ENCODE measurements at places on chromosomes 3 and 15.
A peak's percentile ranks its signal among the peaks of the same experiment; 100 is the strongest.

- peak; percentile 42 for DNase-seq
These were observed 3.5 kb upstream of the MUC4 start for GRCh38 chr3:195815169-195815771.

- no peak for DNase-seq
These were observed 170.4 kb downstream of the FHIT start for GRCh38 chr3:61080737-61081445.

DNA sequence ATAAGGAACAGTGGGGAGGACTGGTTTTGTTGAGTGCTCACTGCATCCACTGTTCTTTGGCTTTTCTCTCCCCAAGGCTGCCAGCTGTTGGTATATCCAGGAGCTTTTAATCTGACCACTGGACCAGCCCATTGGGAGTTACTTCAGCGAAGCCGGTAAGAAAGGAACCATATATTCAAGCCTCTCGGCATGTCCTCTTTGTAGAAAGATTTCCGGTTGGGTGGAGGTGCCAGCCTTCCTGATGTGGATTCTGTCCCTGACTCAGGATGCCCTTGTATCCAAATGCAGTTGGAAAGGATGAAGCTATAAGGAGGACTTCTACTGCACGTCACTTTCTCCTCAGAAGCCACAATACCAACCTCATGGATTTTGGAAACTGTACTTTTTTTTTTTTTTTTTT, 14.2 kb downstream of the NIT2 start:
- DNase-seq = no peak

DNA sequence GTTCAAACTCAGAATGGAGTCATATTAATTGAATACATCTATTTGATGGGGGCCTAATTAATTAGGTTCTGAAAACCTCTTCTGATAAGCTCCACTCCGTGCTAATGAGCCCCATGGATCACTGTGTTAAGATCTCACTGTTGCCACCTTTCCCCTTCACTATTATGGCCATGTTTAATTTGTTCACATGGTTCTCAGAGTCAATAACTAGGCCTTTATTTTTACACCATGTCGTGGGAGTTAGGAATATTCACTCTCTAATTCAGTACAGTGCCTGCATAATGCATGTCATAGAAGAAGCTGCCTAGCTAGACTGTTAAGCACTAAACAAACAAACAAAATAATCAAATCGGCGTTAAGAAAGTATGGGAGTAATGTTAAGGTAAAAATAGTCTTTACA, 84.9 kb downstream of the EDEM1 start:
- DNase-seq = no peak

DNA sequence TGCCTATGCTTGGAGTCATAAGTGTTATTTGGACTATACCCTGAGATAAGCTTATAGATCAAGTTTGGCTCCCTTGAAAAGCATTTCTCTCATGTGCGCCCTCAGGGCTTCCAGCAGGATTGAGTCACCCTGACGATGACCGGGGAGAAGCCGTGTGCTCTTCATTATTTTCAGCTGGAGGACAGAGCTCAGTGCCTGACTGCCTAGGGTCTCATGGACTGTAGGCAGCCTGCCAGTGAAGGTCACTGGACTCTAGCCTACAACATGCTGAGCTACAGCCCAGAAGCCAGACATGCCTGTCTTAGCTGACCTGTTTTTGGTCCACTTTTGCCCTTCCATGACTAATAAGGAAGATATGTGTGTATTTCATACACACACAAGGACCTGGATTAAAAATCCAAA, 31.6 kb upstream of the NUDT16 start:
- peak; percentile 73 for DNase-seq

DNA sequence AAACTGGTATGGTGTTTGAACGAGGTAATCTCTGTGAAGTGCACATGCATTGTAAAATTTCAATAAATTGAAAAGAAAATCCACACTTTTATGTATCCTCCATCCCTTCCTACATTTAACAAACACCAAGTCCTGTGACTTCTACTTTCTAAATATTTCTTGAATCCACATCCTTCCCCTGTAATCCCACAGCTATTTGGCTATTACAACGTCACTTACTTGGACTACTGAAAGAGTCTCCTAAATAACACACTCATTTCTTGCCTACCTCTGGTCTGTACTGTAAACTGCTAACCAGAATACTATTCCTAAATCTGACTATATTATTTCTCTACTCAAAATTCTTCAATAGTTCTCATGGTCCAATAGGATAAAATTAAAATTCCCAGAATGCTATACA, 176.1 kb downstream of the NEK10 start:
- DNase-seq = peak; percentile 42

DNA sequence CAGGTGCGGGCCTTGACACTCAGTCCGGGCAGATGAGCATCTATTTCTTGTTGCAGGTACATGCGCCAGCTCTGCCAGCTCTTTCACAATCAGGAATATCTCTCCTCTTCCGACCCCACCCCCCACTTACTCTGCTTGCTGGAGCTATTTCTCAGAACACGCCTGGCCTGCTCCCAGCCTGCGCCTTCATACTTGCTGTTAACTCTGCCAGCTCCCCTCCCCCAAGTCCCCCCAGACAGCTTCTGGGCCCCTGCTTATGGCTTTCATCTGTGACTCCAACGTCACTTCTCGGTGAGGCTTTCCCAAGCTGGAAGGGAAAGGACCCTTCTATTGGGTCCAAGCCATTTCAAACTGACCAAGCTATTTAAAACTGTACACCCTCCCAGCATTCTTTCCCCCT, 15.2 kb downstream of the MAGEF1 start:
- DNase-seq = no peak

GRCh38 chr3:152586974-152587373, 248.0 kb upstream of the P2RY1 start:
- DNase-seq = no peak

DNA sequence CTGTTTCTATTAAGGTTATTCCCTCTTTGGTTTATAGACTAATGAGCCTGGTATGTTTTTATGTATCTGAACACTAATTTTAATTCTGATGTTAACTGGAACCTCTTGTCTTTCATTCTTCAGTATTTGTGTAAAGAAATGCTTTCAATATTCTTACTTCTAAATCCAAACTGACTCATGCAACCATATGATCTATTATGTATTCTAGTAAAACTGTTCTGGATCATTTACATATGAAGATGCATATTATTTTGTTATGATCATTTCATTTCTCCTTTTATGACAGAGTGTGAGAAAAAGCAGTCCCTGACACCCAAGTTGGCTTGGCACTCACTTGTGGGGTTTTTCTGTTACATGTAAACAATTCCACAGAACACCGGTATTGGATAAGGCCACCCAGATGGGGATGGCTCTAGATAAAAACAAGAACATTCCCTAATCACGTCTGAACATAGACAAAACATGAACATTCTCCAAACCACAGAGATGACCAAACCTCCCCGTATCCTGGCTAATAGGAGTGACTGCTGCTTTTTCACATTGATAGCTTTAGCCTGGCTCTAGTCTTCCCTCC, 72.2 kb upstream of the EPHB3 start:
- DNase-seq = no peak

DNA sequence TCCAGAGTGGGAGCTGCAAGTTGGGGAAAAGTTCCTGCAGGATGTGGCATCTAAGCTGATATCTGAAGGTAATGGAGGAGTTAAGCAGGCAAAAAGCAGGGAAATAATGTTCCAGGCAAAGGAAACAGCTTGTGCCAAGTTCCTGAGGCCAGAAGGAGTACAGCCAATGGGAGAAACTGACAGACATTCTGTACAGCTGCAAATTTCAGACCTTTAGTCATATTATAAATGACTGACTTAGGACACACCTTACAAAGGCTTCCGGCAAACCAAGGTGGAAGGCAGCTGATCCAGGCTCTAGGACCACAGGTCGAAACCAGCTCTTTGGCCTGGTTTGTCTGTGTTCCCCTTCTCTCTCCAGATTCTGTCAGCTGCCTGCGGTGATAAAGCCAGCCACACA, 9.3 kb downstream of the WWTR1 start:
- DNase-seq = peak; percentile 53

DNA sequence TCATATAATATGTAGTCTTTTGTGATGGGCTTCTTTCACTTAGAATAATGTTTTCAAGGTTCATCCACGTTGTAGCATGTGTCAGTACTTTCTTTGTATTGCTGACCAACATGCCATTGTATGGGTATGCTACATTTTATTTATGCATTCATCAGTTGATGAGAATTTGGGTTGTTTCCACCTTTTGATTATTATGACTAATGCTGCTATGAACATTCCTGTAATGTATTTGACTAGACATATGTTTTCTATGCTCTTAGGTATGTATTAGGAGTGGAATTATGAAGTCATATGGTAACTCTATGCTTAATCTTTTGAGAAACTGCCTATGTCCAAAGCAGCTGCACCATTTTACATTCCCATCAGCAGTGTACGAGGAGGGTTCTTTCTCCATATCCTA, 3.2 kb upstream of the PODXL2 start:
- no peak for DNase-seq

- DNase-seq = no peak
These were observed 459.9 kb downstream of the RAP2B start for GRCh38 chr3:153621953-153622352.

DNA sequence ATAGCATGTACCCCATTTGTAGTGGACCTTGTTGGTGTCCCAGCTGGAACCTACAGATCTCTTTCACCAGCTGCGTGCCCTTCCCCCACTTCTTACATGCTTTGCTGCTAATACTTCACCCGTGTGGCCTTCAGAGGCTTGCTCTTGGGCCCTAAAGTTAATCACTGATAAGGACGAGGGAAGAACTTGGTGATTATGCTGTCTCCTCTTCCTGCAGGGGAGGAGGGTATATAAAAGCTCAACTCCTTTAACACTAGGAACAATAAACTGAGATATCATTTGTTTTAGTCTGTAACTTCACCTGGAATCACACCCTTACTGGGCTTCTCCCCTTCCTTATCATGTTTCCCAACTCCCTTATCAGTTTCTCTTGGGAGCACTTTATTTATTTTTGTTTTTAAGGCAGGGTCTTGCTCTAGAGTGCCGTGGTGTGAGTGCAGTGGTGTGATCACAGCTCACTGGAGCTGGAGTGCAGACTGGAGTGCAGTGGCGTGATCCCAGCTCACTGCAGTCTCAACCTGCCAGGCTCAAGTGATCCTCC, 43.2 kb upstream of the PIK3R4 start:
- no peak for DNase-seq

- peak; percentile 83 for DNase-seq
These were observed 229.9 kb upstream of the LRTM1 start for GRCh38 chr3:55157731-55158130.

GRCh38 chr3:184677344-184678316, 34.2 kb downstream of the MAGEF1 start:
- no peak for DNase-seq

GRCh38 chr3:120369037-120369467, 19.9 kb upstream of the LRRC58 start:
- no peak for DNase-seq

DNA sequence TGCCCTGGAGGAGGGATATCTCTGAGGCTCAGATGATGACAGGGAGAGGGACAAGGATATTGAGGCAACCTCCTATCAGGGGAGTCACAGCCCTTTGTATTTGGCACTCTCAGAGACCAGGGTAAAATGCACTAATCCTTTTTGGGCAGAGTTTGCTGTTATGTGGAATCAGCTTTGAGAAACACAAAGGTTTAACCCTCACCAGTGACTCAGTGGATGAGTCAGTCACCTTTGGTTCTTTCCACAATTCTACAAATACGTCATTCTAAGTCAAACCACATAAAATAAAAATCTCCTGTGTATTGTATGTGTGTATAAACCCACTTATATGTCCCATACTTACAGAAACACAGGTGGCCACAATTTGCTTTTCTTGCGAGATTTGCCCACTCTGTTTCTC, 5.1 kb downstream of the LSAMP start:
- peak; percentile 92 for DNase-seq

GRCh38 chr3:126013751-126014156, 44.8 kb downstream of the ROPN1B start:
- peak; percentile 12 for DNase-seq

GRCh38 chr15:74809956-74810355, 2.7 kb upstream of the LMAN1L start:
- no peak for DNase-seq

DNA sequence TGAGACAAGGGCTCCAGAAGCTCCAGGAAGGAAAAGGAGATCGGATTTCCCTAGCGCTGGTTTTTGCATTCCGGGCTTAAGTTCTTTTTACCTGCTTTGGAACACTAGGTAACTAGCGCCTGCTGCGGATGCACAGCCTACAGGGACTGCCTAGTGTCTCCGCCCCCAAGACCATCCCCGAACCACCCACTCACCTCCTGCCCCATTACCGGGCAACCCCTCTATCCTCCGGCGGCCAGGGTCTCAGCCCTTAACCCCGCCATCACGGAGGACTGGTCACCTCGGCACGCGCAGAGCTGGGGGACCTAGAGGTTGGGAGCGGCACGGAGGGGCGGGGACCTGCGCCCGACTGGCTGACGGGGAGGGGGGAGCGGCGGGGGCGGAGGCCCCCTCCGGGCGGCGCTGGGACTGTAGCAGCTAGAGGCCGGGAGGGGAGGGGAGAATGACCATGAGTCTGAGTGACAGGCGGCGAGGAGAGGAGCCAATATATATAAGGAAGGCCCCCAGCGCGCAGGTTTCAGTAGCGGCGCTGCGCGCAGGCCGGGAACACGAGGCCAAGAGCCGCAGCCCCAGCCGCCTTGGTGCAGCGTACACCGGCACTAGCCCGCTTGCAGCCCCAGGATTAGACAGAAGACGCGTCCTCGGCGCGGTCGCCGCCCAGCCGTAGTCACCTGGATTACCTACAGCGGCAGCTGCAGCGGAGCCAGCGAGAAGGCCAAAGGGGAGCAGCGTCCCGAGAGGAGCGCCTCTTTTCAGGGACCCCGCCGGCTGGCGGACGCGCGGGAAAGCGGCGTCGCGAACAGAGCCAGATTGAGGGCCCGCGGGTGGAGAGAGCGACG, at the start of gene DLL4:
Gene DLL4, plus strand, starts transcription at position 520 of the 839 bp plus-strand sequence. CDS start 329 bp downstream, outside the sequence.
- peak; percentile 27 for DNase-seq
